ENCODE measurements at places on chromosomes 12 and 14. TPM values are rescaled to one million over a fixed set of nuclear protein-coding genes. Genes with fewer than 3 reads are reported as not detected.

The CCDC196 gene
- not detected for total RNA-seq

The ACTR6 gene
- 13.3 TPM for total RNA-seq

The RNF212B gene
- total RNA-seq, result not detected

- peaks cover 21% of the 10 kb centered on the region for H3K4me1 ChIP-seq
- no peak overlapping the region for H3K27ac ChIP-seq
- no peak for DNase-seq
- peak overlapping the region; percentile 42 for H3K4me3 ChIP-seq
- peaks cover 34% of the 10 kb centered on the region for H3K27me3 ChIP-seq
Measured at GRCh38 chr12:53696285-53696654, 20.4 kb upstream of the ATP5MC2 start.

DNA sequence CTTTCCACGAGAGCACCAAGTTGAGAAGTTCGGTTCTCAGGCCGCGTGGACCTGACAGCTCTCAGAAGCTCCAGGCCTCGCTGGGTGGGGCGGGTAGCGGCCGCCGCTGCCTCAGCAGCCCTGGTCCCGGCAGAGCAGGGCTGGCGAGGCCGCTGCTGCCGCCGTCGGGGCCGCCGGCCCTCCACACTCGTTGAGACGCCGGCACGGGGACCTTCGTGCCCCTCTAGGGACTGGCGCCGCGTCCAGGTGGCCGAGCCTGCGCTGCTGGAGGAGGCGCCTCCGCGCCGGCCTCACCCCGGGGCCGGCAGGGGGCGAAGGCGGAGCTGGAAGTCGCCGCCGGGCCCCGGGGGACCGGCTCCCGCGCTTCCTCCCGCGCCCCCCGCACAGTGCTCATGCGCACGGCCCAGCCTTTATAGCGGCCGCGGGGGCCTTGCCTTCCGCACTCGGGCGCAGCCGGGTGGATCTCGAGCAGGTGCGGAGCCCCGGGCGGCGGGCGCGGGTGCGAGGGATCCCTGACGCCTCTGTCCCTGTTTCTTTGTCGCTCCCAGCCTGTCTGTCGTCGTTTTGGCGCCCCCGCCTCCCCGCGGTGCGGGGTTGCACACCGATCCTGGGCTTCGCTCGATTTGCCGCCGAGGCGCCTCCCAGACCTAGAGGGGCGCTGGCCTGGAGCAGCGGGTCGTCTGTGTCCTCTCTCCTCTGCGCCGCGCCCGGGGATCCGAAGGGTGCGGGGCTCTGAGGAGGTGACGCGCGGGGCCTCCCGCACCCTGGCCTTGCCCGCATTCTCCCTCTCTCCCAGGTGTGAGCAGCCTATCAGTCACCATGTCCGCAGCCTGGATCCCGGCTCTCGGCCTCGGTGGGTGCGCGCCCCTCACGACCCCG lies at the start of gene COCH:
TSS of gene COCH (plus strand) at position 440 of the 879 bp plus-strand sequence. CDS start at position 820, 380 bp downstream.
- H3K4me1 ChIP-seq, result peaks cover 20% of the 10 kb centered on the region
- no peaks in the 10 kb centered on the region for H3K36me3 ChIP-seq
- no peak for DNase-seq
- no peak within 1 kb of the TSS for H3K27ac ChIP-seq

- no peaks in the 10 kb centered on the region for H3K36me3 ChIP-seq
- H3K4me3 ChIP-seq, result no peak overlapping the region
- H3K27ac ChIP-seq, result no peak overlapping the region
- no peak for DNase-seq
Measured at GRCh38 chr12:107492393-107493134, 193.0 kb upstream of the PWP1 start.

- H3K27ac ChIP-seq, result peak within 1 kb of the TSS; percentile 88
- no peaks in the 10 kb centered on the region for H3K27me3 ChIP-seq
- peak within 1 kb of the TSS; percentile 59 for H3K4me3 ChIP-seq
- DNase-seq, result no peak
- no peaks in the 10 kb centered on the region for H3K36me3 ChIP-seq
Measured at GRCh38 chr12:56521590-56522371, at the start of gene RBMS2. Gene RBMS2 (plus strand): TSS chr12:56521820. CDS start chr12:56522024, 204 bp downstream.

- H3K4me1 ChIP-seq, result peaks cover 10% of the 10 kb centered on the region
- no peak overlapping the region for H3K27ac ChIP-seq
- H3K36me3 ChIP-seq, result no peaks in the 10 kb centered on the region
Measured at GRCh38 chr14:98909251-98909944, 362.6 kb downstream of the BCL11B start.

- H3K4me1 ChIP-seq, result peaks cover 47% of the 10 kb centered on the region
- H3K27ac ChIP-seq, result peak overlapping the region; percentile 14
- no peaks in the 10 kb centered on the region for H3K27me3 ChIP-seq
- peaks cover 76% of the 10 kb centered on the region for H3K36me3 ChIP-seq
- H3K4me3 ChIP-seq, result no peak overlapping the region
- DNase-seq, result no peak
Measured at GRCh38 chr14:103729496-103730448, 14.2 kb downstream of the ZFYVE21 start.

- DNase-seq, result no peak
- H3K27me3 ChIP-seq, result no peaks in the 10 kb centered on the region
- no peaks in the 10 kb centered on the region for H3K36me3 ChIP-seq
- no peaks in the 10 kb centered on the region for H3K4me1 ChIP-seq
Measured at GRCh38 chr14:43786066-43786762, 720.9 kb downstream of the FSCB start.

- no peaks in the 10 kb centered on the region for H3K36me3 ChIP-seq
- H3K4me1 ChIP-seq, result peaks cover 58% of the 10 kb centered on the region
- no peaks in the 10 kb centered on the region for H3K27me3 ChIP-seq
- no peak for DNase-seq
- H3K27ac ChIP-seq, result peak overlapping the region; percentile 69
- no peak overlapping the region for H3K4me3 ChIP-seq
Measured at GRCh38 chr14:71362920-71363584, 455.8 kb downstream of the PCNX1 start.

DNA sequence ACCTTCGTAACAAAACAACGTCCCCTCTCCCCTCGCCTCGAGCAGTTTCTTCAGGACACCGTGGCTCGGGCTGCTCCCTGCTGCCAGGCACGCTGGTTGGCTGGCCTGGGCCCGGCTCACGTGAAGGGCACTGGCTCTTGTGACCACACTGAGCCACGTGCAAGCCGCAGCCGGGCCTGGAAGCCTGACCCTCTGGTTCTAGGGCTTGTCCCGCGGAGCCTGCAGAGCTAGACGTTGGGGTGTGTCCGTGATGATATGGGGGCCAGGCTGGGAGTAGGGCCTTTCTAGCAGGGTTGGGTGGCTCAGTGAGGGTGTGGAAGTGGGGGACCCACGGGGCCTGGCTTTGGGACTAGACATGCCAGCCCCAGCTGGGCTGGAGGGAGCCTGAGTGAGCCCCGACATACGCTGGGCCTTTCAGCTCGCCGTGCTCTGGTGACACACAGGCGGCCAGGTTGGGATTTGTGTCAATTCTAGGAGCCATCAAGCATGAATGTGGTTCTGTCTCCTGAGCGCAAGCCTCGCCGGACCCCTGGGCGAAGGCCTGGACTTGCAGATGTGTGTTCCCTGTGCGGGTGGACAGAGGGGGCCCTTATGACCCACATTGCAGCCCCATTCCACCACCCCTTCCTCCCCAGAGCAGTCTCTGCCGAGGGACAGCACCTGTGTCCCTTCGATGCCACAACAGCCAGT lies 13.6 kb upstream of the AMN start:
- H3K27me3 ChIP-seq, result no peaks in the 10 kb centered on the region
- no peak for DNase-seq
- H3K36me3 ChIP-seq, result peaks cover 12% of the 10 kb centered on the region
- no peaks in the 10 kb centered on the region for H3K4me1 ChIP-seq
- H3K4me3 ChIP-seq, result no peak overlapping the region
- no peak overlapping the region for H3K27ac ChIP-seq

- no peaks in the 10 kb centered on the region for H3K36me3 ChIP-seq
- H3K4me3 ChIP-seq, result no peak overlapping the region
- no peak overlapping the region for H3K27ac ChIP-seq
- no peak for DNase-seq
- no peaks in the 10 kb centered on the region for H3K27me3 ChIP-seq
Measured at GRCh38 chr12:28215021-28215420, 24.8 kb downstream of the CCDC91 start.

DNA sequence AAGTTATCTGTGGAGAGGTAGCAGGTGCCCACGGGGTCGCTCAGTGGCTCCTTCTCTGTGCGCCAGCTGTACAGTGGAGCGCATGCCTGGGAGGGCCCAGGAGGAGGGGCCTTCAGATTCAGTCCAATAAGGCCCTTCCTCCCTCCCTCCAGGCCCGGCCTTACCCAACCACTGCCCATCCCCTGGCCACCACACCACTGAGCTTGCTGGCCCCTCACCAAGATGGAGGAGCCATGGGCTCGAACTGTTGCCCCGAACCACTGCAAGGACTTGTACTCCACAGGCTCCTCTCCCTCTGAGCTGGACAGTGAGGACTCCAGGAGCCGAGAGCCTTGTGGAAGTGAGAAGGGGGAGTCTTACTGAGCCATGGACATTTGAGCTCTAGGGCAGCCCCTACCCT lies 9.8 kb downstream of the ITGA5 start:
- peak overlapping the region; percentile 54 for H3K27ac ChIP-seq
- H3K36me3 ChIP-seq, result peaks cover 77% of the 10 kb centered on the region
- H3K27me3 ChIP-seq, result no peaks in the 10 kb centered on the region

GRCh38 chr14:38882533-38882932 lies 220.5 kb downstream of the SEC23A start:
- no peaks in the 10 kb centered on the region for H3K27me3 ChIP-seq
- H3K4me1 ChIP-seq, result peaks cover 12% of the 10 kb centered on the region
- no peak overlapping the region for H3K27ac ChIP-seq
- no peaks in the 10 kb centered on the region for H3K36me3 ChIP-seq
- no peak overlapping the region for H3K4me3 ChIP-seq

Data from esophagus muscularis mucosa (tissue), 4 donors.